ENCODE measurements at places on chromosomes 6 and 20.

- DNase-seq = no peak
Observed at GRCh38 chr6:116437656-116438055, 23.5 kb upstream of the CALHM6 start.

GRCh38 chr6:31573239-31574105, 1.4 kb downstream of the LTA start:
- DNase-seq = no peak

- DNase-seq = no peak
Observed at GRCh38 chr6:112087916-112088315, 525 bp downstream of the FAM229B start.

- no peak for DNase-seq
Observed at GRCh38 chr6:156694679-156695078, 82.5 kb upstream of the ARID1B start.

- no peak for DNase-seq
Observed at GRCh38 chr6:33335916-33336315, 18.4 kb upstream of the ZBTB22 start.

DNA sequence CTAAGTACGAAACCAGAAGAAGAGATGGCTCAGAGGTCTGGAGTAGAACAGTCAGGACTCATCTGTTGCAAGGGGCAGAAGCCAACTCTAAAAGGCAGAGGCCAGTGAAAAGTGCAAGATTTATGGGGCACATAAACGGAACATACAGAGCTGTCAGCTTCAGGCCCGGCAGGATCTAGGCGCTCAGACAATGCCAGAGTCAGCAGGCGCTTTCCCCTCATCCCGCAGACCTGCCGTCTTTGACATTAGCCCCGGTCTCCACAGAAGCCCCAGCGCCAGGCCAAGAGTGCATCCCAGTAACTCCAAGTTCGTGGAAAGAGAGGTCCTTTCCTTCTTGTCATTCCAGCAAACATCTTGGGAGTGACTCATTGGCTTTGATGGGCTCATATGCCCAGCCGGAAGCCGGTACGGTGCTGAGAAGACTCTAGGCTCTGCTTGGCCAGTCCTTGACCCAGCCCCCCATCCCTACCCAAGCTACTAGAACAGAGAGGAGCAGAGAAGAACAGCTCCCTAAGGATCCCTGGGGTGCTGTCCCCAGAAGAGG, 260.9 kb downstream of the TAF4 start:
- no peak for DNase-seq

GRCh38 chr6:158476389-158476788, 83.5 kb upstream of the TMEM181 start:
- DNase-seq = peak; percentile 45

- DNase-seq = peak; percentile 59
Observed at GRCh38 chr6:11207199-11207968, 25.1 kb downstream of the NEDD9 start.

DNA sequence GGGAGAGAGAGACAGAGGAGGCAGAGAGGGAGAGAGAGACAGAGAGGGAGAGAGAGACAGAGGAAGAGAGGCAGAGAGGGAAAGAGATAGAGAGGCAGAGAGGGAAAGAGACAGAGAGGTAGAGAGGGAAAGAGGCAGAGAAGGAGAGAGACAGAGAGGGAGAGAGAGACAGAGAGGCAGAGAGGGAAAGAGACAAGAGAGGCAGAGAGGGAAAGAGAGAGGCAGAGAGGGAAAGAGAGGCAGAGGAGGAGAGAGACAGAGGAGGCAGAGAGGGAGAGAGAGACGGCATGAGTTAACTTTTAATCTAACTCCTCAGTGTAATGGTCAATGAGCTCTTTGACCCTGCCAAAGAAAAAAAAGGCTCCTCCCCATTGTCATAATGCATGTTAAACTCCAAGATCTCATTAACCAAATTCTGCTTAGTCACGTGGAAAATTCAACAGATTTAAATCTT, 7.1 kb downstream of the ELOVL2 start:
- DNase-seq = no peak

- DNase-seq = no peak
Observed at GRCh38 chr6:7110092-7110792, 2.5 kb downstream of the RREB1 start.

DNA sequence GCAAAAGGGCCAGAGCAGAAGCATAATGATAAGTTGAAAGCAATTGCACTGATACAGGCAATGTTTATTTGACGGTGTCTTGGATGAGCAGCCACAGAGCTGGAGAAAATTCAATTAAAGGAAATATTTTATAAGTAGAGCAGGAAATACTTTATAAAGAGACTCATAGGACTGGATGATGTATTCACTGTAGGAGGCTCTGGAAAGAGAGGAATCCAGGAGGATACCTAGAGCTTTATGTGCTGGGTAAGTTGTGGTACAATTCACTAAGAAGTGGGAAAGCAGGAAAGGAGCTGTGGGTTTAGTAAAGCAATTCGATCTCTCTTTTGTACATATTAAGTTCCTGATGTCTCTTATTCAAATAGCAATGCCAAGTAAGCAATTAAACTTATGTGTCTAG, 86.3 kb downstream of the C6orf118 start:
- DNase-seq = no peak

DNA sequence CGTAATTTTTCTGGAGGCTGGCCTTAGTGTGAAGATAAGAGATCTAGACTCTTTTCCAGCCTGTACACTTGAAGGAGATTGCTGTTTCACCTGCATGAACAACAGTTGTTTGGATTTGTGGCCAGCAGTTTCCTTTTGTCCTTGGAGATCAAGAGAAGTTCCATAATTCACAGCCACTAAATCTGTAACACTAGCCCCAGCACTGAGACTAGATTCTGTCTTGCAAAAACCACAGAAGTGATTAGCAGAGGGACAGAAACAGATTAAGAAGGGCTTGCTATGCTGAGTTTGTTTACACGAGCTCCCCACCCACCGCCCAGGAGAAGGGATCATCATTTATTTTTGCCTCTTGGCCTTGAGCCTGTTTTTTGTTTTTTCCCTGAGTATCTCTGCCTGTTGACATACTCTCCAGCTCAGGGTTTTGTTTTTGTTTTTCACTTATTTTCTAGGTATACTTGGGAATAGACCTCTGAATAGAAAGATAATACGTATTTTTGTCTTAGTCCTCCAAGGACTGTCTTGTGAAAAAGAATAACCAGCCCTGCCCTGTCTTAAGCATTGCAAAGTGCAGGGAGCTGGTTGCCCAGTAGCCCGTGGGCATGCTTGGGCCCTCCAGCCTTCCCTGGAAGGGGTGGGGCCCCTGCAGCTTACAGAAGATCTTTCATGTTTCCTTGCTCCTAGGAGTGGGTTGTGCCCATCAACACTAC, 93.1 kb upstream of the SOX4 start:
- peak; percentile 91 for DNase-seq

DNA sequence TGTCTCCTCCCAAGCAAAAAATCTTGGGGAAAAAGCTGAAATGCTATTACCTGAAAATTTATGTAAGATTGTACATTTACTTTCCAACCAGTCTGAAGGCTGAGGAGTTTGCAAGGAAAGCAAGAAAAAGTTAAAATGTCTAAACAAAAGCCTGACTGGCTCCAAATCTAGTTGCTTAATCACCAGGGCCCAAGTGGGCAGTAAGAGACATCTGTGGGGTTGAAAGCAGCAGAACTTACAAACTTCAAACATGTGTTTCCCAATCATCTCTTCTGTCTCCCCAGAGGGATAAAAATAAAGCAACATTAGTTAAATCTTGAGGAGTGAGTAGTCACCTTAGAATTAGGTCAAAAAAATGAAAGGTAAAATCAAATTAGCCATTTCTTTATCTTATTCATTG, 98.6 kb downstream of the OGFRL1 start:
- DNase-seq = no peak

DNA sequence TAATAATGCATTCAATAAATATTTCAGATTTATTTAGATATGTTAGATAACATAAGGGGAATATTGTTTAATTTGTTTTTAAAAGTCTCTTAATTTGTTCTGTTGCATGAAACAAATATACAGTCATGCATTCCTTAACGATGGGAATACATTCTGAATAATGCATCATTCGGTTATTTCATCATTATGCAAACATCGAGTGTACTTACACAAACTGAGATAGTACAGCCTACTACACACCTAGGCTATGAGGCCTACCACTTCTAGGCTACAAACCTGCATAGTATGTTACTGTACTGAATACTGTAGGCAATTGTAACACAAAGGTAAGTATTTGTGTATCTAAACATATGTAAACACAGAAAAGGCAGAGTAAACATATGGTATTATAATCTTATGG, 118.7 kb downstream of the EPHA7 start:
- peak; percentile 79 for DNase-seq

DNA sequence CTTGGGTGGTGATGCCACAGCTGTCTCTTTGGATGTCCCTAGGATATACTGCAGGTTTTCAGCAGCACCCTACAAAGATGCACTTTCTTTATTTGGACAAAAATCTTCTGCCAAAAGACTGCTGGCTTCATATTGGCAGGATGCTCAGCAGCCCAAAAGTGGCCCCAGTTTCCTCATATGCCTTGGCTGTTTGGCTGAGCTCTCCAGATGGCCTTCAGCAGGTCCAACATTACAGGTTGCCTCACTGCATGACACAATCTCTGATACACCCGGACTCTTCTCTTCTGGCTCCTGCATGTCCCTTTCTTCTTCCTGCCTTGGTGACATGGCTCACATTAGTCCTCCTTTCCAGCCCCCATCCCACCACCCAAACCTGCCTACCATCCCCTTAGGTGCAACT, 323.7 kb upstream of the CDH4 start:
- no peak for DNase-seq

- no peak for DNase-seq
Observed at GRCh38 chr6:128516514-128516898, 3.9 kb downstream of the PTPRK start.

DNA sequence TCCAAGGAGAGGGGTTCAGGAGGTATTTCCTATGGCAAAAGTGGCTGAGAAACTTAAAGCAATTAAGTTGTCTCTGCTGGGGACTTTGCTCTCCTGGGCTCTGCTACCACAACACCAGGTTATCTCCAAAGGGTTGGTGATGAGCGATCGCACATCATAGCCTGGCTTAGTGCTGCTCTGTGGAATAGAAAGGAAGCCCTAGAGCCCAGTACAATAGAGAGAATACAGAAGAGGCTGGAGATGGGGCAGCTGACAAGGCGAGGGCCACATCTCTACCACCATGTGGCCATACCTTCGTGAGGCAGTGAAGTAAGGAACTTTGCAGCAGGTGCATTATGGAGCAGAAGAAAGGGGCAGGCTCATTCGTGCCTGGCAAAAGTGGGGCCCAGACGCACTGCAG, 8.6 kb upstream of the TMC2 start:
- DNase-seq = no peak

- no peak for DNase-seq
Observed at GRCh38 chr6:55578537-55579363, at the start of gene HMGCLL1. TSS of gene HMGCLL1 (minus strand) at chr6:55579192. CDS start at chr6:55579055, 137 bp downstream.

DNA sequence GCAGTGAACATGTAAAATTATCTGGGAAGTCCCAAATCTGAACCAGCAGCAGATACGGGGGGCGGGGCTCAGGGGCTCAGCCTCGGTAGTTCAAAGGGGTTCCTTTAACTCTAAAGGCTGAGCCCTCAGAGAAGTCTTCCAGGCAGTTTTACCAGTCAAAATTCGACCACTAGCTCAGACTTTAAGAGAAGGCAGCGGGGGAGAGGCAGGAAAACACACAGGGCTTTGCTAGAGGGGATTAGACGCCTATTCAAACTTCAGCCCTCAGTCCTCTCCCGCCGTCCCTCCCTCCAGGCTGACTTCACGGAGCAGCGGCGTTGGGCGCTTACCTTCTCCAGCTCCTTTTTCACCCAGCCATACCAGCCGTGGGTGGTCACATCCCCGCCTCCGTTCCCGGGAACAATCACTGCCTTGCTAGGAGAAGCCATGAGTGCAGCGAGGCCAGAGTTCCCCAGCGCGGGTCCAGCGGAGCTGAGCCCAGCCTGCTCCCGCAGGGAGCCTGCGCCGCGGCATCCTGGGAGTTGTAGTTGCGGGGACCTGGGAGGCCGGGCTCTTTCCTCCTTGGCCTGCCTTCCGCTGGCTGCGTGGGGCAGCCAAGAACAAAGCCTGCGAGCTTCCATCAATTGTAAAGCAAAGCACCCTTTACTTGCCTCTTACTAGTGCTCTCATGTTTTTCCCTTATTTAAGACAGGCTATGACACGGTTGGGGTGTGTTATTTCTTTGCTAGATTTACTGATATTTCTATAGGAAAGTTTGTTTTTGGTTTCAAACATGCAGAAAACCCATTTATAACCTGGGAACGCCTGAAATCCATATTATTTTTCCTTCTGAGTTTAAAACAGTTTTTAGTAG, at the start of gene RBBP9:
RBBP9 (minus strand) TSS at position 486 of the 853 bp plus-strand sequence; CDS start at position 428, 58 bp downstream.
- DNase-seq = peak; percentile 85

GRCh38 chr6:122677406-122677805, 67.2 kb downstream of the PKIB start:
- no peak for DNase-seq

- DNase-seq = no peak
Observed at GRCh38 chr20:24678351-24679106, 209.1 kb downstream of the SYNDIG1 start.

DNA sequence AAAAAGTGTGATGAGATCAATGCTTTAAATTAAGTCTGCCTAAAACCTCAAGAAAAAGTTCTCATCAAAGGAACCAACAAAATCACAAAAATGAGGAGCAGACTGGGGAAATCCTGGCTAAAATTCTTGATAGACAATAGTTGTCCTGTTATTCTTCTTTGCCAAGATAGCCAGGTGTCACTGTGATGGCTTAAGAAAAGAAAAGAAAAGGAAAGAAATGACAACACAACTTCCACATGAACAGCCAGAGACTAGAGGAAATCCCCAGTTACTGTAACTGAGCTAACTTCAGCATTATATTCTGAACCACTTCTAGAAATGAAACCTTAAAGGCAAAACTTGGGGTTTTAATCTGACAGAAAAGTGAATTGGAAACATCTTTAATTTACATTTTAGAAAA, 129.6 kb downstream of the CD24 start:
- no peak for DNase-seq

- DNase-seq = no peak
Observed at GRCh38 chr20:54479138-54479906, 3.9 kb downstream of the DOK5 start.

DNA sequence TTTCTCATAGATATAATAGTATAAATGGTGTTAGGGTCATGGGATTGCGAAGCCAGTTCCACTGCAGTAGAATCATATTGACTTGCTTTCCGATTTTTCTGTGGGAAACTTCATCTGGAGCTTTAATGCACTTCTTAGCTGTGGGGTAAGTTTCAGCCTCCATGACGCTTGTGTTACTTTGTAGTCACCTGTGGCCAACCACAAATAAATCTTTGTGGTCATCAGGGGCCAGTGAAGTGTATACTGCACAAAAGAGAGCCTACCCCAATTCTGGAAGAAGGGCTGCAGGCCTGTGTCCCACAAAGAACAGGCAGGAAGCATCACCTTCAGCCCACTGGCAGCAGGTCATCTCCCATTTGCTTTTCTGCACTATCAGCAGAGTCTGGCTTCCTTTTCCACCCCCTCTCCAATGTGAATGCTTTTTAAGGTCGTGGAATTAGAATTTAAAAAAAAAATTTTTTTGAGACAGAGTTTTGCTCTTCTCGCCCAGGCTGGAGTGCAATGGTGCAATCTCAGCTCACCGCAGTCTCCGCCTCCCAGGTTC, 32.0 kb downstream of the MTHFD1L start:
- no peak for DNase-seq

DNA sequence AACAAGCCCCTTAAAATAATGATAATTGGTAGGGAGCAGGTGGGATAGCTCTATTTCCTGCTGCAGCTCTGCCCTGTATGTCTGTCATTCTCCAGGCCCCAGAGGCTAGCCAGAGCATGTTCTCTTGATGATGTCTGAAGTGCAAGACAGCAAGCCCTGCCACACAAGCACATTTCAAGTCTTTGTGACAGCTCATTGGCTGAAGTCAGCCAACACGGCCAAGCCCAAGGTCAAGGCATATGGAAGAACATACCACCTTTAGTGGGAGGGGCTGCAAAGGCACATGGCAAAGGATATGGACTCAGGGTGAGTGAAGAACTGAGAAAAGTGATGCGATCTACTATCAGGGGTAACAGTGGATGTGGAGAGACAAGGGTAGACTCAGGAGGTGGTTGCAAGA, 116.1 kb downstream of the PRND start:
- no peak for DNase-seq

All from NCI-H2029 (cell line).